HL-60 (cell line): ENCODE measurements at places on chromosomes 4 and X.

DNA sequence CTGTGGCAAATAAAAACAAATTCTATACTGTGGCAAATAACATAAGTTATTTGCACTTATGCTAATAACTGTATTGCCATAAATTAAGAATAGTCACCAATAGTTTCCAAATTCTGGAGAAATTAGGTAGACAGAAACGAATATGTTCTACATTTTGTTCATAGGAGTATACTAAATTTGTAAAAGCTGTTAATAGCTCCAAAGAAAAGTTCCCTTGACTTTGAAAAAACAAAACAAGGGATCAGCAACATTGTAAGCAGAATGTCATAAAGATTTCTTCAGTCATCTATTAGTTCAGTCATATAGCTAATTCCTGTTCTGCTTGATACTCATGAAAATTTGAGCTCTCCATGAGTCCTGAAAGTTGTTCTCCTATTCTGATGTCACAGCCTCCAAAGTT, 1472.8 kb downstream of the C4orf33 start:
- DNase-seq, result no peak

- no peak for DNase-seq
Measured at GRCh38 chr4:144817081-144817480, 171.1 kb downstream of the HHIP start.

DNA sequence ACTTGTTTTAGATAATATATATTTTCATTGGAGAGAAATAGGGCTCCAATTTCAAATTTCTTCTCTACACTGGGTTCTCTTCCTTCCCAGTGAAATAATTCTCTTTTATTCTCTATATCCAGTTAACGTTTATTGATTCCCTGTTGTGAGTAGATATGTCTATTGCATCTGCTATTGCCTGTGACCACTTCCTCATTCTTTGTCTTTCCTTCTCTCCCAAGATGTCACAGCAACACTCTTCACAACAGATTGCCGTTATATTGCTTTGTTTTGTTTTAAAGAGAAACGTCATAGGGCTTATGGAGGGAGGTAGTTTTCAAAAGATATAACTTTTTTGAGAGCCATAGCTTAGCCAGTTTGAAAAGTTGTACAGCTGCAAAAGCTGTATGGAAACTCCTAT, 343.8 kb downstream of the ARHGAP24 start:
- DNase-seq, result peak; percentile 26

DNA sequence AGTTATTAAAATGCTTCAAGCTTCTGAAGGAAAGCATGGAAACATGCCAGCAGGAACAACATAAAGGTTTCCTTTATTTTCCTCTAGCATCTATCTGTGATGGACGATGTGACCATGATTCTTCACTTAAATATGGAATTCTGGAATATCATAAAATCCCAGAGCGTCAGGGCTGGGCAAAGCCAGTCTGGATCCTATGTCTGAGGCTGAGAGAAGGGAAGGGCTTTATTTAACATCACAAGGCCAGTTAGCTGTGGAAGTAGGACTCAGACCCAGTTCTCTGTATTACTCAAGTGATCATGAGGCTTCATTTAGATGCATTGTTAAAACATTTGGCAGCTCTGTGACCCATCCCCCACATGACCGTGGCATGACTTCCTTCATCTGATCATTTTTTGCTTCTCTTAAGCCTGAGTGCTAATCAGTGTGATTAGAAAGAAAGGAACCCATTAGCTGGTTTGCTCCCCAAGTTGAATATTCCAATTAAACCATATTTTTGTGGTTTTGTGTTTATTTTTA, 40.9 kb upstream of the EOLA2 start:
- DNase-seq, result no peak

GRCh38 chrX:43750248-43750676, 94.2 kb downstream of the MAOA start:
- peak; percentile 47 for DNase-seq

GRCh38 chr4:87911252-87911774, 64.2 kb upstream of the SPP1 start:
- no peak for DNase-seq

DNA sequence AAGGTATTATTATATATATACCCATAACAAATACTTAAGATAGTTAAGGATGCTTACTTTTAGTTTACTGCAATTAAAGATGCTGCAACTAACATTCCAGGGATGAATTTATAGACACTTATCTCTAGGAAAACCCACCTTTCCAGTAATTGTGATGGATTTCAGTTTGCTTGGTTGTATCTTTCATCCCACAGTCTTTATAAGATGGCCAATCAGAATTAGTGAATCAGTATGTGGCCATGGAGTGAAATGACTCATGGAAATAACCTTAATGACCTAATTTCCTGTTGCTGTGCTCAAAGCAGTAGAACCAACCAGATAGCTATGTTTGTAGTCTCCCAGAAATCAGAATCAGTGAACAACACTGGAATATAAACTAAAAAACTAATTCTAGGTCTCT, 26.4 kb downstream of the MOSPD2 start:
- no peak for DNase-seq

- DNase-seq, result no peak
Measured at GRCh38 chr4:76904646-76905190, 6.8 kb upstream of the SOWAHB start.

DNA sequence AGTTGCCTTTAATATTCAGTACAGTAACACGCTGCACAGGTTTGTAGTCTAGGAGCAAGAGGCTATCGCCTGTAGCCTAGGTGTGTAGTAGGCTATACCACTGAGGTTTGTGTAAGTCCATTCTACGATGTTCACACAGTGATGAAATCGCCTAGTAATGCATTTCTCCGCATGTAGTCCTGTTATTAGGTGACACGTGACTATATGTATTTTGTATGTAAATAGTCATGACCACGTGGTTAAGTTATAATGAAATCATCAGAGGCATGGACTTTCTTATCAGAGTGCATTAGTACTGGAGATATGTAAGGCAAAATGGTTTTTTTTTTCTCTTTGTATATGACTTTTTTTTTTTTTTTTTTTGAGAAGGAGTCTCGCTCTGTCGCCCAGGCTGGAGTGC, 9.9 kb upstream of the ZCCHC4 start:
- no peak for DNase-seq

DNA sequence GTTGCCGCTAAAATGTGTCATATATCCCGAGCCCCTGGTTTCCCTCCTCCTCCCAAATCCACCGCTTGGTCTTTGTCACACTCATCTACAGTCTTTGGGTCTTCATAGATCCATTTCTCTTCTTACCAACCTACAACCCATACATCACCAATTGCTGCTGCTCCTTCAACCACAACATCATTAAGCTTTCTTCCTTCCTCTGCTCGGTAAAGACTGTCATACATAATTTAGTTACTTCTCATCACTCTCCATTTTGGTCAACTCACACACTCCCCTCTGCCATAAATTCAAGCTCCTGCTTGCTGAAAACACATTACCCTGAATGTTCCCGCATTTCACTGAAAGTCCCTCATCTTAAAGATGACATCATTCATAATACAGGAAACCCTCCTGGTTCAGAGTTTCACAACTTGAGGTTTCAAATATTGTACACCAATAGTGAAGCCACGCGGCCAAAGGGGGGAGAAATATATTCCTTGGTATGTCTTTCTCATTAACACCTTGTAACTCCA, 1.7 kb upstream of the DCTD start:
- DNase-seq, result peak; percentile 10
